Uterus (tissue), 4 donors: ENCODE measurements at places on chromosomes 5 and 9. TPM values are rescaled to one million over a fixed set of nuclear protein-coding genes. Genes with fewer than 3 reads are reported as not detected.

DNA sequence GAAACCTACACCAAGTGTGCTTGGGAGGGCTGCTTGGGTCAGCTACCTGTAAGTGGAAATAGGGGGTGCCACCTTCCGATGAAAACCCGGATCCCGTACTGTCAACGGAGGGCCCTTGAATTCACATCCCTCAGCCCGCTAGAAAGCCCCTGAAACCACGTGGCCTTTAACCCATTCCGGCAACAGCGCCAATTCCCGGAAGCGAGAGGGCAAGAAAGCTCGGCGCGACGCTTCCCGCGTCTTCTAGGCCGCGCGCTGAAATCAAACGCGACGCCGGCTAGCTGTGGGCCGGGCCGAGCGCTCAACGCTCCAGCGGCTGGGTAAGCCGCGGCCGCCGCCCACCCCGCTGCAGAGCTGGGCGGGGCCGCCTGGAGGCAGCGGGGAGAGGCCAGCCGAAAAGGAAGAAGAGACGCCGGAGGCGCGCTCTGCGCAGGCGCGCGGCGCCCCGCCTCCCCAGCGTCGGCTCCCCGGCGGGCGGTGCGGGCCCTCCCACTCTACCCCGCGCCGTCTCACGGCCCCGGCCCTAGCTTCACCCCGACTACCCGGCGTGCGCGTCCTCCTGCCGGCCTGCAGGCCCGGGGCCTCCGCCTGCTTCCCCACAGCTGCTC lies at the start of gene KIF2A:
TSS of gene KIF2A (plus strand) at position 492 of the 608 bp plus-strand sequence. CDS start 267 bp downstream, outside the sequence.
- H3K4me3 ChIP-seq: peak within 1 kb of the TSS; percentile 87
- peak; percentile 84 for DNase-seq
- H3K4me1 ChIP-seq: no peaks in the 10 kb centered on the region
- no peaks in the 10 kb centered on the region for H3K27me3 ChIP-seq
- H3K36me3 ChIP-seq: no peaks in the 10 kb centered on the region
- H3K27ac ChIP-seq: peak within 1 kb of the TSS; percentile 96

DNA sequence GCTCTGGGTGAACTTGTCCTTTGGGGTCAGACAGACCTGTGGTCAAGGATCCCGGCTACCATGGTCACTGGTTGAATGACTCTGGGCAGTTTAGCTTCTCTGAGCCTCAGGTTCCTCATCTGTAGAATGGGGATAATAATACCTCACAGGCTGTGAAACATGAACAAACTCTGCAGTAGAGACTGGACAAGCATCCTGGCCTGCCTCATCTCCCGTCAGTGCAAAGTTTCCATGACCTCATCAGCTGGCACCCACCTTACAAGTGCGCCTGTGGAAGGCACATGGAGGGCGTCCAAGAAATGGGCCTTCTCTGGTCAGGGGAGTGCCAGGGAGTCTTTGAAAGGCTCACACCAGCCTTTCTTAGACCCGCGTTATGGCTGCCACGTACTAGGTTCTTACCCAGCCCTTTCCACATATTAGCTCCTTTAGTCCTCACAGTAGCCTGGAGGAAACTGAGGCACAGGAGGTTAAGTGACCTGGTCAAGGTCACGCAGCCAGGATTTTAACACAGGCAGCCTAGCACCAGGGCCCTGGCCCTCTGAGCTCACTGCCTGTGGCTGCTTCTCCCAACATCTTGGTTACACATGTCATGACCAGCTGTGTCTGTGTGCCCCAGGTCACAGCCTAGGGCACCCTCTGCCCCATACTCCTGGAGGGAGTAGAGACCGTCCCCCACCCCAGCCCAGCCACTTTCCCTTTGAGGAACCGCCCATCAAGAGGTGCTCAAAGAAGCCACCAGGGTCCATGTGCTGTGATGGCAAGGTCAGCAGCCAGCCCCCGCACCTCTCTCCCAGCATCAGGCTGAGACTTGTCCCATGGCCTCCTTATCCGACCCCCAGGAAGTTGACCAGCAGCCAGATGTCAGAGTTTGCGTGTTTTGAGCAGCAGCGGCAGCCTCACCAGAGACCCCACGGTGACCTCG lies 39.4 kb upstream of the RPL26L1 start:
- peak; percentile 71 for DNase-seq
- H3K4me3 ChIP-seq: no peak overlapping the region
- no peaks in the 10 kb centered on the region for H3K36me3 ChIP-seq
- H3K27me3 ChIP-seq: no peaks in the 10 kb centered on the region

DNA sequence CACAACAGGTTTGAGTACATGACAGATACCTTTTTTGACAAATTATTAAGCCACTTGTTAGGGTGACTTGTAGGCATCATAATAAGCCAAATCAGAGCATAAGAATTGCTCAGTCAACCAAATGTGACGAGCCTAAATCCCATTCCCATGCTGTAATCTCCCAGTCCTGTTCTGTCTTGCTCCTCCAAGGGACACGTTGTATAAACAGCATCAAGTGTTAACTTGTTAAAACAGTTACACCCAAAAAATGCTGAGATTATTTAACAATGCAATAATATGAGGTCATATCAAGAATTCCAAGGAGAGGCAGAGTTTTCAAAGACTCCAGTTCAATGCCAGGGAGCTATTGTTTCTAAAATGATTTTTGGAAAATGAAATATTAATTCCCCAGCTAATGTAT lies 76.2 kb downstream of the SH3TC2 start:
- H3K4me3 ChIP-seq: no peak overlapping the region
- H3K27ac ChIP-seq: no peak overlapping the region
- no peaks in the 10 kb centered on the region for H3K27me3 ChIP-seq
- H3K36me3 ChIP-seq: no peaks in the 10 kb centered on the region
- no peak for DNase-seq

Gene SGCD
- total RNA-seq: 7.1 TPM

- no peaks in the 10 kb centered on the region for H3K27me3 ChIP-seq
- H3K36me3 ChIP-seq: no peaks in the 10 kb centered on the region
- no peaks in the 10 kb centered on the region for H3K4me1 ChIP-seq
- no peak overlapping the region for H3K4me3 ChIP-seq
- H3K27ac ChIP-seq: no peak overlapping the region
Measured at GRCh38 chr9:107239474-107239873, 43.6 kb upstream of the RAD23B start.

GRCh38 chr9:115930472-115930871 lies 223.1 kb upstream of the PAPPA start:
- no peaks in the 10 kb centered on the region for H3K36me3 ChIP-seq
- H3K4me3 ChIP-seq: no peak overlapping the region
- no peaks in the 10 kb centered on the region for H3K4me1 ChIP-seq
- DNase-seq: no peak
- H3K27me3 ChIP-seq: no peaks in the 10 kb centered on the region
